ENCODE measurements at places on chromosomes 2 and 18. TPM values are rescaled to one million over a fixed set of nuclear protein-coding genes. Genes with fewer than 3 reads are reported as not detected.

TRIM43 gene
- polyA plus RNA-seq = not detected

VWA3B gene
- not detected for polyA plus RNA-seq

TMEM182 gene
- 0.69 TPM for polyA plus RNA-seq

LYPD6B gene
- polyA plus RNA-seq = not detected

MYO3B gene
- not detected for polyA plus RNA-seq

NTSR2 gene
- polyA plus RNA-seq = not detected

MOGAT1 gene
- polyA plus RNA-seq = not detected

SANBR gene
- polyA plus RNA-seq = 3.4 TPM

AUP1 gene
- 322 TPM for polyA plus RNA-seq

APCDD1 gene
- 1.2 TPM for polyA plus RNA-seq

TSPYL6 gene
- polyA plus RNA-seq = not detected

DES gene
- polyA plus RNA-seq = 4.0 TPM

COBLL1 gene
- 0.18 TPM for polyA plus RNA-seq

ARHGAP28 gene
- not detected for polyA plus RNA-seq
